ENCODE measurements at places on chromosomes 5 and 9. TPM values are rescaled to one million over a fixed set of nuclear protein-coding genes. Genes with fewer than 3 reads are reported as not detected.

Gene SEC16A
- total RNA-seq, result 18.4 TPM

GRCh38 chr9:112433499-112434392 is 52.9 kb upstream of the KIAA1958 start:
- no peak for DNase-seq

DNA sequence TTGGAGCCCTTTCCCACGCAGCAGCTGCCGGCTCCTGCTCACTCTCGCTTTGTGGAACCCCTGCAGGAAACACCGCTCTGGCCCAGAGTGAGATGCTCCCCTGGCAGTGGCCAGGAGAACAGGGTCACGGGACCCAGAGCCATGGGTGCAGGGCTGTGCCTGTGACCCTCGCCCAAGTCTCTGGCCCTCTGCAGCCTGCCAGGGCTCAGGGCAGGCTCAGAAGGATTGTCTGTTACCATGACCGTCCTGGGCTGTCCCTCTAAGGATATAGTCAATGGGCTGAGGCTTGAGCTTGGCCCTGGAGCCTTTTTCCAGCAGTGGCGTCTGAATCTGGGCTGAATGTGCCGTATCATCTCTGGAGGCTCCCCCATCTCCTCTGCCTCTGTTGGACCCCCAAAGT is 28.7 kb upstream of the AIF1L start:
- no peak for DNase-seq

DNA sequence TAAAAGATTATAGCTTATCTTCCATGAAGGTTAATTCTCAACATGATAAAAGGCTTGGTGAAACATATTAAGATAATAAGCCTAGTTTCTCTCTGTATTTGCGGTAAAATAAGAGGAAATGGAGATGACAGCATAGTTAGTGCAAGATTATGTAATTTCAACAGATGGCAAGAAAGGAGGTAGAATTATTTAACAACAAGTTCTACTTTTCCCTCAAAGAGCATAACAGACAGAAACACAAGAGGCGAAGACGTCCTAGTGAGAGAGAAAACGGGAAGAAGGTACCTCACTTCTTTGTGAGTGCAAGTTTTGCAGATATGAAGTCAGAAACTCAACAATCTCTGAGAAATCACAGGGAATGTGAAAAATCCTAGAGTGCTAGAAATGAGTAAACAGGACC is 144.8 kb upstream of the ADCY2 start:
- DNase-seq, result no peak

Measured in cerebellum (tissue), 4 donors.